ENCODE measurements at places on chromosomes 3 and 15.

DNA sequence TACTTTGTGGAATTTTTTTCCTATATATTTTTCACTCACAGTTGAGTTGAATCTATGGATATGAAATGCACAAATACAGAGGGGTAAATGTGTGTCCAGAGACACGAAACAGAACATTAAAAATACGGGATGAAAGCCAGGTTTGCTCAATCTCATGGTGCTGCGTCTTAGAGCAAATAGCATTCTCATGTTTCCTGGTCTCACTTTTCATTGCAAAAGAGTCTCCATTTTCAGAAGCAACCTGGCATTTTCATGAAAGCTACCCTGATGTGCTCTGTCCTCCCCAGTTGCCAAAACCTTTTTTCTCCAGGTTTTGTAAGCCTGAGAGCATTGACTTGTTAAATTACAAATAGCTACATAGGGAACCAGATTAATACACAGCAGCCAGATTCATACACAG, 49.5 kb upstream of the MBNL1 start:
- no peak for DNase-seq

GRCh38 chr3:185251272-185251671, 2.6 kb downstream of the EHHADH start:
- DNase-seq: no peak

GRCh38 chr15:23823508-23823907, 136.4 kb upstream of the NDN start:
- DNase-seq: no peak

- no peak for DNase-seq
Observed at GRCh38 chr3:43468133-43468532, 153.7 kb downstream of the ANO10 start.

GRCh38 chr3:146529021-146529420, 15.4 kb downstream of the PLSCR1 start:
- no peak for DNase-seq

- no peak for DNase-seq
Observed at GRCh38 chr3:108106031-108106430, 15.2 kb upstream of the CD47 start.

GRCh38 chr3:32867954-32868353, 50.2 kb downstream of the TRIM71 start:
- DNase-seq: no peak

DNA sequence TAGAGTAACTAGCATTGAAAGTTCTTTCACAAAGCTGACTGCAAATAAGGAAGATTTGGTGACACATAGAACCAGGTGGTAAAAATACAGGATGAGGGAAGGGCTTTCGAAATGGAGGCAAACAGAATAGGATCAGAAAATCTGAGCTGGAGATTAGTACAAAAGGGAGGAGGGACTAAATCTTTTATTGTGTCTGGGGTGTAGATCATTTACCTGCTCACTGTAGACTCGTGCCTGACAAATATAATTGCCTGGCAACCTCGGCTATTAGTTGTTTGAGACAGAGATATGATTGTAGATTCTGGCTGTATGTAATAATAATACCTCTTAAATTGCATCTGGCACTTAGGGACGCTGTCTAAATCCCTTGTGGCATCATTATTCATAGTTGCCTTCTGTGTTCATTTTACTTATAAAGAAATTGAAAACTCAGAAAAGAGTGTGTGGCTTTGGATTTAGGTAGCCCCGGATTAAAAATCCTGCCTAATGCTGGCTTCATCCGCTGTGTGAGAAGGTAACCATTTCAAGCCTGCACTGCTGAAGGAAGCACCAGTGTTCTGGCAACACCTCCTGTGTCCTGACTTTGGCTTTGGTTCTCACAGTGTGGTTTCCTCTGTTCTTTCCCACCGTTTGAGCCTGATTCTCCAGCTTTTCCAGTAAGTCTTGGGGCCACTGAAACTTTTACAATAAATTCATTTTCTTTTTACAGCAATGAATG, 25.0 kb upstream of the GPR160 start:
- DNase-seq: no peak

DNA sequence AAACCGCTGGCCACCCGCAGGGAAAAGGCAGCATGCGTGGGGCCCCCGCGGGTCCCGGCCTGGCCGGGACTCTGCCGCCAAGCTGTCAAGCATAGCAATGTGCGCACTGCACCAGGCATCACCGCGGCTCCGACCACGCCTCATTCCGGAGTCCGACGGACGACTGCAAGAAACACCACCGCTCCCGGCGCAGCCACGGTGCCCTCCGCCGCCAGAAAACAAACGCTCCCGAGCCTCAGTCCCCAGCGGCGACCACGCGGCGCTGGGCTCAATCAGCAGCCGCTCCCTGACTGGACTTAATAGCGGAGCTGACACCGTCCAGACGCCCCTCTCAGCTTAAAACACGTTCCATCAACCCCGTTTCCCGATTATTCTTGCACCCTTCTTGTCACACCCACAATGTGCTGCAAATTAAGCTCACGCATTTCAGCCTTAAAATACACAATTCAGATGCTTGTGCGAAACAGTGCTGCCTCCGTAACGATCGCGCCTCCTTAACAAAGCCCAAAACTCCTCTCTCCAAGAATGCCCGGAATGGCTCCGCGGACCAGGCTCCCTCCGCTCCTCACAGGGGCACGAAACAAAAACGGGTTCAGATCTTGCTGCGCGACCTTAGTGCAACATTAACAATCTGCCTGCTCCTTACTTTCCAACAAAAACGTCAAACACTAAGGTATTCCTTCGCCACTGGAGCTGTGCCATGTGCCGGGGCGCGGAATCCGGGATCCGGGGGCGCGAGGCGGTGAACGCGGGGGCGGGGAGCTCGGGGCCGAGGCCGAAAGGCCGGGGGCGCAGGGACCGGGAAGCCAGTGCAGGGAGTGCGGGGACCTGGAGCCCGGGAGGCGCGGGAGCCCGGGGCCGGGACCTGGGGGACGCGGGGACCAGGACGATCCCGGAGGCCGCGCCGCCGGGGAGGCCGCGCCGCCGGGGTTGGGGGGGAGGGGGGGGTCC, 655 bp downstream of the CYFIP1 start:
- DNase-seq: no peak

DNA sequence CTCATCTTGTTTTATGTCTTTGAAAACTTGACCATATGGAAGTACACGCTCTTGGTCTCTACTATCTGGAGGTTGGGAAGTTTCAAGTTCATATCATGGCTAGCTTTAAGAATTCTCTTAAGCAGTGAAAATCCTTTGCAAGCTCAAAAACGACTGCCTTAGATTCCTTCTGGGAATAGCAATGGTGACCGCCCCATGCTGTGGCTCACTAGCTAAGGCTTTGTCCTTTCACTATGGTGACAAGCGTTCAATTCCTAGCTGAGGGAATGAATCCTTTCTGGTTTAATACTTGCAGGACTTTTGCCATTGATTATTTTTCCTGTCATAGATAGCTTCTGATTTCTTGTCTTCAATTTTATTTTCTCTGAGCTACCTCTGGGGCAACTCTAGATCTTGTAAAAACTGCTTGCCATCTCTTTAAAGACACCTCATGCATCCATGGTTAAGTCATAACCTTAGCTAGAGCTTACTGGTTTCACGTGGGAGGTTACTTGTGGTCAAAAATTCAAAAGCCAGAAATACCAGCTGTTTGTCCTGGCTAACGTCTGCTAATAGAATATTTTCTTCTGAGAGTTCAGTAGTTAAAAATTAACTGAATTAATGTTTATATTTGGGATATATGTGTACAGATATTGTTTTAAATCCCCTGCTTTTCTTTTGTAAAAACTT, 673.4 kb upstream of the CBLB start:
- no peak for DNase-seq

GRCh38 chr3:142993958-142994442, 7.4 kb upstream of the U2SURP start:
- peak; percentile 56 for DNase-seq

GRCh38 chr15:33907326-33907725, 61.0 kb upstream of the CHRM5 start:
- DNase-seq: no peak

- no peak for DNase-seq
Observed at GRCh38 chr3:44045476-44046275, 196.0 kb upstream of the TOPAZ1 start.

DNA sequence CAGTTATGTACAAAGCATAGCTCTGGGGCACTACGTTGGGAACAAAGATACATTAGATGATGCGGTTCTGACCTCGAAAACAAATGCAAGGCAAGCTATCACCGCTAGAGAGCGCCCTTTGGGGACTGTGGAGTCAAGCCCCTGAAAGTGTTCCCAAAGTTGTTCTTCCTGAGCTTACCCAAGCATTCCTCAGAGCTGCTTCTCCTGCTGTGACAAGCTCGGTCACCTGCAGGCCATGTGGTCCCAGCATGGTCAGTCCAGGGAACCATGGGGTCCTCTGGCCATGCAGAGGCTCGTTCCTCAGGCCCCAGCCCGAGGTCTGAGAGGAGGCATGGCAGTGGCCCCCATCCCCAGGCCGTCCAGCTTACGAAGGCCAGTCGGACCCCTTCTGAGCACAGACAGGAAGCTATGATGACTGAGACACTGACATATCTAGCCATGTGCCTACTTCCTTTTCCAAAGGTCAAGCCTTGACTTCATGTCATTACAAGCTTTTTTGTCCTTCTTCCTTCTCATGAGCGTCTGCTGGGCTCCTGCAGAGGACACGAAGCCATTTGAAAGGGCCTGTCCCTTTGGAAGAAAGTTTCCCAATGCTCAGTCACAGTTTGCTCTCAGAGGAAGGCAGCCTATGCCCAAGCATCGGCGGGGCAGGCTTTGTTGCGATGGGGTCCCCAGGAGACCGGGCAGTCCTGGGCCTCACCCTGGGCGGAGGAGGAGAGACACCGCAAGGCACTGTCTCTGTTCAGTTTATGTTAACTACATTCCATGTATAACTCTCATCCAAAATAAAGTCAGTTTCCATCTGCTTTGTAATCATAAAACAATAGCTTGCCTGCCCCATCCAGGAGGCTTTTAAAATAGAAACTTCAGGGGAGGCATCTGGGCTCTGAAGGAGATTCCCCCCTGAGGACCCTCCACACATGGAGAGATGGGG, 79.3 kb downstream of the ATP10A start:
- no peak for DNase-seq

DNA sequence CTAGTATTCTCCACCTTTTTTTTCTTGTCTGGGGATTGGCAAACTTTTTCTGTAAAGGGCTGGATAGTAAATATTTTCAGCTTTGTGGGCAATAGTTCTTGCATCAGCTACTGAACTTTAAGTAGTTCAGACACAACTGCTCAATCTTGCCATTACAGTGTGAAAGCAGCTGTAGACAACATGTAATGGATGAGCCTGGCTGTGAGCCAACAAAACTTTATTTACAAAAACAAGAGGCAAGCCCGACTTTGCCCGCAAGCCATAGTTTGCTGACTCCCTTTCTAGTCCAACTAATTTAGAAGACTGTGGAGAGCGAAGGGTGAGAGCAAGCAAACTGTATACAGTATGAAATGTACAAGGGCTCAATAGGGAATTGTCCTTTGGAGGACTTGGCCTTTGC, 6.2 kb downstream of the FRMD4B start:
- no peak for DNase-seq

GRCh38 chr15:78987556-78988360, 42.9 kb upstream of the CTSH start:
- no peak for DNase-seq

- peak; percentile 48 for DNase-seq
Observed at GRCh38 chr3:57956119-57956832, 51.9 kb upstream of the FLNB start.

DNA sequence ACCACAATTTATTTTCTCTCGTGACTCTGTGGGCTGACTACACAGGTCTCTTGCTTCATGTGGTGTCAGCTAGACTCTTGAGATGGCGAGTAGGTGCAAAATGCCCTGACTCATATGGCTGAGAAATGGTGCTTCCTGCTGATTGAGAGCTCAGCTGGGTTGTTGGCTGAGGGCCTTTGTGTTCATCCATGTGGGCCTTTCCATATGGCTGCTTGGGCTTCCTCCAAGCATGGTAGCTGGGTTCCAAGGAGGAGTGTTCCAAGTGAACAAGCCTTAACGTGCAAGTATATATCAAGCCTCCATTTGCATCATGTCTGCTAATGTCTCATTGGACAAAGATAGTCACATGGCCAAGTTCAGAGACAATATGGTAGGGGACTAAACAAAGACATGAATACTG, 164.0 kb downstream of the PDCD6IP start:
- DNase-seq: no peak

DNA sequence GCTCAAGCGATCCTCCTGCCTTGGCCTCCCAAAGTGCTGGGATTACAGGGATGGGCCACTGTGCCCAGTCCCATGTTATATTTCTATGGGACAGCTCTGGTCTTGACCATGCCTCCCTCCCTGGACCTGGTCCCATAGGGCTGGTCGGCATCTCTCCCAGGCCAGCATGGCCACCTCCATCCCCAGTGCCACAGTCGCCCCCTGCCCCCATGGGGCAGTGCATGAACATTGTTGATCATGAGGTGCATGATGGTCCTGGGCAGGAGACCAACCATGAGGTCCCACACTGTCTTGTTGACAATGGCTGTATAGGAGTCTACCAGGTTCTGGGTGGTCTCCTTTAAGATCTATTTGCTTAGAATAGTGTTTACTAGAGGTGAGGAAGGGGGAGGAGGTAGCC, 6.5 kb downstream of the RPS17 start:
- no peak for DNase-seq

GRCh38 chr15:62840526-62841268, 201.8 kb upstream of the TPM1 start:
- no peak for DNase-seq

- DNase-seq: no peak
Observed at GRCh38 chr3:113783980-113784379, 37.1 kb downstream of the ATP6V1A start.

DNA sequence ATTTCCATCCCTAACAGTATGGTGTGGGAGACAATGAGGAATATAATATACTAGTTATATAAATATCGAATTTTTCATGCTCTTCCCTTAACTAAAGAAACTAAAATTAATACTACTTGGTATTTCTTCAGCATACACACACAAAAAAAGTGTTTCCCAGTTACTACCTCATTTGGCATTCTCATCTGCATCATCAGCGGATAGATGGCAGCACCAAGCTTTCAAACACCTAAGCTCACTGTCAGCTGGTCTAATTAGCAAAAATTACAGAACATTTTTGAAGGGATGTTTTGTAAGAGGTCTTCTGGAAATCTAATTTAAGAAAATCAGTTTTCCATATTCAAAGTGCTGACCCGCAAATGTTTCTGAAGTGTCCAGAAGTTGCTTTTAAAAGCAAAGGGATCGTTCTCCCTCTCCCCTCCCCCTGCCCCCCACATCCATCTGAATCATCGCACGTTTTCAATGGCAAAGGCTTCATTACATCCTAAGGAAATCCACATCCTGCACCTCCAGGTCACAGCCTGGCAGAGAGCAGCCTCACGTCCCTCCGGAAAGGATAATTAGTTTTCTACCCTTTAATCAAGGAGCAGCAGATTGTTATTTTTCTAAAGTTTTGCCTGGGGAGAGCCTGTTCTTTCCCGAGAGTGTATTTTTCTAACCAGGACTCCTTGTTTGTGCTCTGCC, 86.1 kb upstream of the SPATA12 start:
- DNase-seq: no peak

DNA sequence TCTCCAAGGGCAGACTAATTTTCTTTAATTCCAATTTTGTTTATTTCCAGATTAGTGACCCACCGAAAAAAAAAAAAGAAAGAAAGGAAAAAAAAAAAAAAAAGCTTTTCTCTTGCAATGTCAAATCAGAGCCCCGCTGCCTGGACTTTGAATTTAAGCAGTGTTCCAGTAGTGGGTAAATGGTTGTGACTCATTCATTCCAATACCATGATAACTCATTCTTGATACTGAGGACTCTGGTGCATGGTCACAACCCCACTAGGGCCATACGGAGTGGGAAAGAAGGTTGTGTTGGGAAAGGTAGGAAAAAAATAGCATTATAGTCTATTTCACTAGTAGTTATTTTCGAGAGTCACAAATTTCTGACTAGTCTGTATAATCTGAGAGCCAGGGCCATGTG, 59.1 kb upstream of the COL8A1 start:
- no peak for DNase-seq

- DNase-seq: no peak
Observed at GRCh38 chr3:34263101-34263621, 464.7 kb downstream of the PDCD6IP start.

Data from AG09319 (cell line).